NCI-H1417 treated with DMSO at 0.1 percent for 48 hours (cell line): ENCODE measurements at places on chromosomes 6 and 20.
A peak's percentile ranks its signal among the peaks of the same experiment; 100 is the strongest.

GRCh38 chr6:155528982-155529453 is 73.4 kb upstream of the NOX3 start:
- no peak for DNase-seq

DNA sequence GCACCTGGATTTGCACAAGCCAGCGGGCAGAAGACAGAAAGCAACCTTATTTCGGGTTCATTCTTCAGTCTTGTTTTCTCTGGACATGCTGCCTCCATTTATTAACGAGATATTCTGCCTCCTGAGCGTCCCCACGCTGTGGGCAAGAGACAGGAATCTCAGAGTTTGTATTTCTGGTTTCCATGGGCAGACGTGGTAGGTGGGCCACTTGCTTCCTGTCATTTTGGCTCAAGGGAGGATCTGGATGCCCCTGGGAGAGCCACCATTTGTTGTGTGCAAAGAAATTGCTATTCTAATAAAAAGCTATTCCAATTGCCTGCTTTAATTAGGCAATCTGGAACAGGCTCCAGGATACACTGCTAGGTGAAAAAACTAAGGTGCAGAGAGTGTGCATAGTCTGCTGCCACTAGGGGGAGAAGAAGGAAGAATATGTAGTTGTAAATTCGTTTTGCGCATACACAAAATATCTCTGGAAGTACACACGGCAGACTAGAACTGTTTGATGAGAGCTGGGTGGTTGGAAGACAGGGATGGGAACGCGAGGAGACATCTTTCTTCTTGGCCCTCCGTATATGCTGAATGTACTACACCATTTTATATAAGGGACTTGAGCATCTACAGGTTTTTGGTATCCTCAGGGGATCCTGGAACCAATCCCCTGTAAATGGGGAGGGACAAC is 30.1 kb upstream of the SLC16A10 start:
- DNase-seq = peak; percentile 31

- DNase-seq = no peak
These were observed 1.1 kb downstream of the COX4I2 start for GRCh38 chr20:31638816-31639215.

DNA sequence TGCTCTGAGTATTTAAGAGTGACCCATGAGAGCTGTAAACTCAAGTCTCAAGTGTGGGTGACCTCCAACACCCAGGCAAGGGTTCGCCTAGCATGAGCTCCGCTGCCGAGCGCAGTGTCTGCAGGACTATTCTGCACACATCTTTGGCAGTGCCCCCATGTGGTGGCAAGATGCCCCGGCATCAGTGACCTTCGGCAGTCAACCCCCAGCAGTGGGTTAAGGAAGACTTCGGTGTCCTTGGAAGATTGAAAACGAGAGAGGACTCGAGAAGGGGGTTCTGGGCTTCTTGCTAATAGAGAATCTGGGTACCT is 43.1 kb downstream of the RBM38 start:
- no peak for DNase-seq

DNA sequence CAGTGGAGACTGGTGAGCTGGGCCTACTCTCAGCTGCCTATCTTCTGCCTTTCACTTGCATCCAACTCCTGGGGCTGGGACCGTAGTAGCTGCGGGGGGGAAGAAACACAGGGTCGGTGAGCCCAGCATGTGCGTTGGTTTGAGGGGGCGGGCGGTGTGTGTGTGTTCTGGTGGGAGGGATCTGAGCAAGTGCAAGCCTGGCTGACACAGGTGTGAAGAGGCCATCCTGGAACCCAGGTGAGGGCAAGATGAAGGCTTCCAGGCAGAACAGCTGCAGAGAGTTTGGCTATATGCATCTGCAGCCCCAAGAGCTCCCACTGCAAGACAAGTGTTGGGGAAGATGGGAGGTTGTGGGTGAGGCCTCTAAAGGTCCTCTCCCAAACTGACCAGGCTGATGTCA is 30.6 kb downstream of the MOCS1 start:
- no peak for DNase-seq

GRCh38 chr6:52544602-52545405 is 32.1 kb downstream of the TRAM2 start:
- DNase-seq = no peak

- DNase-seq = no peak
These were observed 80.2 kb downstream of the GMPR start for GRCh38 chr6:16318538-16318937.

- no peak for DNase-seq
These were observed 73.2 kb downstream of the TRERF1 start for GRCh38 chr6:42378536-42378935.

GRCh38 chr6:6895929-6896328 is 211.8 kb upstream of the RREB1 start:
- DNase-seq = no peak

GRCh38 chr6:115514656-115515055 is 546.0 kb downstream of the FRK start:
- DNase-seq = no peak

DNA sequence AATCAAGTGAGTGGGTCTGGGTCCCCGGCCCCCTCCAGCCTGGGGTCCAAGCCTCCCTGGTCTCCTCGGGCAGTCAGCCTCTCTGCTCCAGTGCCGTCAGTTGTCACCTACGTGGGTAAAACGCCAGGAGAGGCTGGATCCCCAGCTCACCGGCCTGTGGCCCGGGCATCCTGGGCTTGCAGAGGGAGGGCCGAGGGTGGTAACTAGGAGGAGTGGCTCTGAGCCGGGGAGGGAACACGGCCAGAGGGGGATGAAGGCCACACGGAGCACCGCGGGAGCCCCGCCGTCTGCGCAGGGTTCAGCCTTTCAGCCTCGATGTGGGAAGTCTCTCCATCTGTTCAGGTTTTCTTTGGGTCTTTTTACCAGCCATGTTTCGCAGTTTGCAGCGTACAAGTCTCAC is 29.5 kb upstream of the BHLHE23 start:
- DNase-seq = no peak

- DNase-seq = no peak
These were observed 80.3 kb downstream of the ASXL1 start for GRCh38 chr20:32438331-32438858.

DNA sequence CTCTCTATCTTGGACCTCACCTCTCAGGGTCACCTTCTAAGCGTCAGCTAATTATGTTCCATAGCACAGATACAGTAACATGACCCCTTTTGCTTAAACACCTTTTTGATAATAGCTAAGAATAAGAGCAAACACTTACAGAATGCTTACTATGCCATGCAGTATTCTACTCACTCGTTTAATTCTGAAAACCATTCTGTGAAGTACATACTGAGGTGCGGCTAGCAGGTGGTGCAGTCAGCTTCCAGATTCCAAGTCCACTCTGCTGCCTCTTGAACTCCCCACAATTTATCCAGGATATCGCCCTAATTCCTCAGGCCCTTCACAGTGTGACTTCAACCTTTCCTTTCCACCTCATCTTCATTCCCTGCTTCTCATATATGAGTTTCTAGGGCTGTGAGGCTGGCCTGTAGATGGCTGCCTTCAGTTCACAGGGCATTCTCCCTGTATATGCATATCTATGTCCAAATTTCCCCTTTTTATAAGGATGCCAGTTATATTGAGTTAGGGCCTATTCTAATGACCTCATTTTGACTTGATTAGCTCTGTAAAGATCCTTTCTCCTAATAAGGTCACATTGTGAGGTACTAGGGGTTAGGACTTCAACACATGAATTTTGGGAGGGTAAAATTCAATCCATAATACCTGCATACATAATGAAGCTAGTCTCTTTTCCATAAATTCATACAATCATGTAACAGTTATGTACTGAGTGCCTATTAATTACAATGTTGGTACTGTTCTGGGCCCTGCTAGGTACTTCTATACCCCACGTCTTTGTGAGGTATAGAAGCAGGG is 130.1 kb downstream of the PDSS2 start:
- no peak for DNase-seq

- DNase-seq = no peak
These were observed 4.0 kb downstream of the IRF4 start for GRCh38 chr6:395432-396125.

- no peak for DNase-seq
These were observed 181.0 kb downstream of the LRFN2 start for GRCh38 chr6:40406175-40406574.

GRCh38 chr6:163715846-163716245 is 301.3 kb downstream of the QKI start:
- no peak for DNase-seq

- no peak for DNase-seq
These were observed 7.6 kb downstream of the CDKN1A start for GRCh38 chr6:36685926-36686667.

GRCh38 chr6:36062247-36062646 is 34.6 kb downstream of the MAPK14 start:
- no peak for DNase-seq

DNA sequence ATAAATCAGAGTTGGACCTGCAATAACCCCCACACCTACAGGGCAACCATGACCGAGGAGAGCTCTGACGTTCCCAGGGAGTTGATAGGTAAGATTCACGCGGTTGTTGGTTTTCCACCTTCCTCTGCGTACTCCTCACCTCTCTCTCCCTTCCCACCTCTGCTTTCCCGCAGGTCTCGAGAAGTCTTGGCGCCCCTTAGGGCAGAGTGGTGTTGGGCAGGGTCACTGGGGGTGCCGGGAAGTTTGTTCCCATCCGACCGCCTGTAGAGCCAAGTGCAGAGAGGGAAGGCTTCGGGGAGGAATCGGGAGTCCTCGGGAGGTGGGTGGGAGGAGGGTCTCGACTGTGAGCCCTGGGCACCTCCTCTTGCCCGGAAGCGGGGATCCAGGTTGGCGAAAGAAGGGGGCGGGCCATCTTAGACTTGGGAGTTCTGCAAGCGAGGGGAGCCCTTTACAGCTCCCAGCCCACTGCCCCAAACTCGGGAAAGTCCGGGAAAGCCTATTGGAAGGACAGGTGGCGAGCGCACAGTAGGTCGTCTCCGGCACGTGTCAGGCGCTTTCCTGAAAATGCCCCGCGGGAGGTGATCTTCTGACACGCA is 672 bp downstream of the CARMIL1 start:
- DNase-seq = no peak

DNA sequence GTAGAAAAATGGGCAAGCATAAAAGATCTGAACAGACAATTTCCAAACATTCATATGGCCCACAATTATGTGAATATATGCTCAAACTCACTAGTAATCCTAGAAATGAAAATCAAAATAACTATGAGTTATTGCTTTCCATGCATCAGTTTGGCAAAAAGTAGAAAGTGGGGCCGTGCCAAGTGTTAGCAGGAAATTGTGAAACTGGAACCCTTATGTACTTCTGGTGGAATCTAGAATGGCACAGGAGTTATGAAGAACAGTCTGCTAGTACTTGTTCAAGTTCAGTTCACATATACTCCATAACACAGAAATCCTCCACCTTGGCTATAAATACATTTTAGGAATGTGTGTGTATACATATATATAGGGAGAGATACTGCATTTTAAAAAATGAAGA is 89.8 kb downstream of the EYA2 start:
- DNase-seq = no peak

DNA sequence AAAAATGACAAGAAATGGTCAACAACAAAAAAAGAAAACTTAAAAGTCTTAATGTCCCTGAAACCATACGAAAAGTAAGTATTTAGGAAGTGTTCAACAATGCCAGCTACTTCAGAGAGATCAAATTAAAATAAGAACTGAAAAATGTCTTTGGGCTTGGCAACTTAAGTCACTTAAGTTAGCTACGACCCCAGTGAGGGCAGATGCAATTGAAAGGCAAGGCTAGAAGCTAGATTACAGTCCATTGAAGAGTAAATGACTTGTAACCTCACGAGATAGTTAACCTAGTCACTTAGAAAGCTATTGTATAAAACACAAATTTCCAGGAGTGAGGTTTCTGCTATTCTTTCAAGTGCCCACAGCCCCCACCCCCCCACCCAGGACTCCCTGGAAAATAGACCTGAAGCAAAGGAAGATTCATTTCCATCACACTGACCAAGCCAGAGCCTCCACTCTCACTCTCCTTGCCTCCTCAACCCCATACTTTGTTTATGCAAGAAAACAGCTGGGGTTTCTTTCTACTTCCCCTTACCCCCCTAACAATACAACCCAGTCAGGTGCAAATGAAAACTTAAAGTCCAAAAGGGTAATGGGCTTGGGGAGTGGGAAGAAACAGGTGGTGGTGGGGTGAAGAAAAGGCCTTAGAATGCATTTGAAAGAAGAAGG is 14.6 kb downstream of the RTN4IP1 start:
- DNase-seq = no peak

- no peak for DNase-seq
These were observed 82.3 kb upstream of the BMP2 start for GRCh38 chr20:6685181-6685582.

DNA sequence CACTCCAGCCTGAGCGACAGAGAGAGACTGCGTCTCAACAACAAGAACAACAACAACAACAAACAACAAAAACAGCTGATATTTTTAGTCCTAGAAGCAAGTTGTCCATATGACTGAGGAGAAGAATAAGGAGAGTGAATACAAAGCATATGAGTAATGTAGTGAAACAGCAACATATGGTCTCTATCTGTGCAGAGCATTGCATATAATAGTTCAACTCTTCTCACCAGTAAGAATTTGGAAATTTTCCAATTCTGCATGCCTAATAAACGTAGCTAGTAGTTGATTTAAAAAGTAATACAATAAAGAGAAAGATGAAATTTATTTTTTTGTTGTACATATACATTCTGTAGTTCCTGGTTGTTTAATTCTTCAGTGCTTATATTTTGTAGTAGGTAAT is 129.7 kb upstream of the FAM83B start:
- DNase-seq = no peak

GRCh38 chr6:91575032-91575431 is 988.2 kb upstream of the MAP3K7 start:
- no peak for DNase-seq

GRCh38 chr20:10733122-10733521 is 59.3 kb upstream of the JAG1 start:
- no peak for DNase-seq

GRCh38 chr6:150719831-150720230 is 120.1 kb downstream of the PLEKHG1 start:
- no peak for DNase-seq

DNA sequence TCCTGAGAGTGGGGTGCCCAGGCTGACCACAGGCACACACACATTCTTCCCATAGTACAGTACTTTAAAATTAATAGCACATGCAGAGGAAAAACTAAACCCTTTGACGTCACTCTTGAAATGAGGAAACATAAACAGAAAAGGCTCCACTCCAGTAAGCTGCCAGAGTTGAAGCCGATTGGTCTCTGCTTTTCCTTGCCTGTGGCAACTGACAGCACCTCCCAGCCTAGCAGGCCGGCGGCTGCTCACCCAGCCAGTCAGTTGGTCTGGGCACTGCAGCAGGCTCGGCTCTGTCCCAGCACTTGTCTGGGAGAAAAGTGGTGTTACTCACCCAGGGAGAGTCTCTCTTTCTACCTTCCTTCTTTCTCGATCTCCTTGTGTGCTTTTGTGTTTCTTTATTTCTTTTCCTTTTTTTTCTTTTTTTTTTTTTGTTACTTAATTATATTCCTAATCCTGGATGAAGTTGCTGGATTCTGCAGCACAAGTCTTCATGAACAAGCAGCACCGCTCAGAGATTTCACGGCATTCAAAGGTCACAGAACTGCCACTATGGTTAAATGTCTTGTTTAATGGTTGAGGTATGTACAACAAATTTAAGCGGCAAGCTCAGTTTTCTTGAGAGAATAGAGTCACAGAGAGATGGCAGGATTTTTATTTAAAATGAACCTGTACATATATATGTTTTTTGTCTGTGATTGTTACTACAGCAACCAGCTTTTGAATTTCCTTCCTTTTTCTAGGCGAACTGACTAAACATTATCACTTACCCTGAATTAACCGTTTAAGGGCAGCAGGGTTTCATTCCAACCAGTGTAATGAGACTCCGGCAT is at the start of gene PDE7B:
PDE7B (plus strand) TSS at position 260 of the 830 bp plus-strand sequence.
- DNase-seq = no peak
